ENCODE measurements at places on chromosomes 7 and 10.

- no peak for DNase-seq
These were observed 78.7 kb upstream of the C1GALT1 start for GRCh38 chr7:7103343-7104313.

DNA sequence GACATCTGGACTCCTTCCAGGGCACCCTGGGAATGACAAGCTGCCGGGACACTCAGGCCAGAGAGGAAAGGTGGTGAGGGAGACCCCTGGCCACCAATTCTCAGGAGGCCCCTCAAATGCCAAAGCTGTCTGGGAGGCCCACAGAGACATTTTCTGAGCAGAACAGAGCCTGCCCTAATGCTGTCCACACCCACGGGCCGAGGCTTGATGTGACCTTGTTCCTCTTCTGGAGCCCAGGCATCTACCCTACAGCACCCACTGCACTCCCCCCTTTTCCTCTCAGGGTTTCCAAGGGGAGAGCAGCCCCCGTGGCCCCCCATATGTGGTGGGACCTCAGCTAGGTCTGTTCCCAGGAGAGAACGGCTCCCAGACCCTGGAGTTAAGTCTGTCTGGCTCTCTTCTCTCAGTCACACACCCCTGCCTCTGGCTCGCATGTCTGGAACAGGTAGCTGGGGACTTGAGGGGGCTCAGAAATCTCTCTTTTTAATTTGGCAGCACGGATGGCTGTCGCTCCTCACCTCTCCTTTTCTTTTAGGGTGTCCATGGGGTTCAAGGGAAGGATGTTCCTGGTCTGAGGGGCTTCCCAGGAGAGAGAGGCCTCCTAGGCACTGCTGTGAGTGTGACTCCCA is 16.8 kb upstream of the VOPP1 start:
- DNase-seq: no peak

GRCh38 chr10:90916392-90917237 is 4.3 kb downstream of the ANKRD1 start:
- DNase-seq: no peak

GRCh38 chr10:104099269-104099668 is 13.6 kb upstream of the COL17A1 start:
- no peak for DNase-seq

GRCh38 chr7:116618338-116619128 is 53.5 kb upstream of the MET start:
- DNase-seq: no peak

- no peak for DNase-seq
These were observed 73.5 kb downstream of the CYTH3 start for GRCh38 chr7:6198689-6199595.

GRCh38 chr10:67527351-67527750 is 168.6 kb downstream of the CTNNA3 start:
- no peak for DNase-seq

GRCh38 chr10:6576326-6576725 is 3.8 kb downstream of the PRKCQ start:
- DNase-seq: no peak

DNA sequence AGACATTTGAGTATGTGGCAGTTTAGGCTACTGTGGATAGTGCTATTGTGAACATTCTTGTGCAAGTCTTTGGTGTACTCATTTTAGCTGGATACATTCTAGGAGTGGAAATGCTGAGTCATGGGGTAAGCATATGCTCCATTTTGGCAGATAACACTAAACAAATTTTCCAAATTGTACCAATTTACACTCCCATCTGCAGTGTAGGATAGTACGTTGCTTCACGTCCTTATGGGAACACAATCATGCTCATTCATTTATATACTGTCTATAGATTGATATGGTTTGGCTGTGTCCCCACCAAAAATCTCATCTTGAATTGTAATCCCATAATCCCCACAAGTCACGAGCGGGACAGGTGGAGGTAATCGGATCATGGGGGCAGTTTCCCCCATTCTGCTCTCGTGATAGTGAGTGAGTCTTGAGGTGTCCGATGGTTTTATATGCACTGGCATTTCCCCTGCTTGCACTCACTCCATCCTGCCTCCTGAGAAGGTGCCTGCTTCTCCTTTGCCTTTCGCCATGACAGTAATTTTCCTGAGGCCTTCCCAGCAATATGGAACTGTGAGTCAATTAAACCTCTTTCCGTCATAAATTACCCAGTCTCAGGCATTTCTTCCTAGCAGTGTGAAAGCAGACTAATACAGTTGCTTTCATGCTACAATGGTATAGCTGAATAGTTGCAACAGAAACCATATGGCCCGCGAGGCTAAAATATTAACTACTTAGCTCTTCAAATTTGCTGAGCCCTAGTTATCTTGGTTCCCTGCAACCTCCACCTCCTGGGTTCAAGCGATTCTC is 25.6 kb downstream of the RNF216 start:
- no peak for DNase-seq

DNA sequence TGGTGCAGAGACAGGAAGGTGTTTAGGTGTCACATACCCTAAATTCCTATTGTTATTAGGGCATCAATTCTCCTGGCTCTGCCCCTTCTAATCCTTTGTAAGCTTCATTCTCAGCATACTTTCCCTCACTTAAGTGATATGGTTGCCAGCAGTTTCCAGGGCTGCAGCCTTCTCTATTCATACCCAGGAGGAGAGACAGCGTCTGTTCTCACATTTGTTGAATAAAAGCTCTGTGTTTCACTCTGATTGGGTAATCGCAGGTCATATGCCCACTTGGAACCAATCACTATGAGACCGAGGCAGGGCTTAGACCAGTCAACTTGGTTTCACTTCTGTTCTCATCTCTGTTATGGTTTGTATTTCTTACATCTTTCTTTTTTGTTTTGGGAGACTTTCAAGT is 109.6 kb upstream of the MTPN start:
- DNase-seq: no peak

DNA sequence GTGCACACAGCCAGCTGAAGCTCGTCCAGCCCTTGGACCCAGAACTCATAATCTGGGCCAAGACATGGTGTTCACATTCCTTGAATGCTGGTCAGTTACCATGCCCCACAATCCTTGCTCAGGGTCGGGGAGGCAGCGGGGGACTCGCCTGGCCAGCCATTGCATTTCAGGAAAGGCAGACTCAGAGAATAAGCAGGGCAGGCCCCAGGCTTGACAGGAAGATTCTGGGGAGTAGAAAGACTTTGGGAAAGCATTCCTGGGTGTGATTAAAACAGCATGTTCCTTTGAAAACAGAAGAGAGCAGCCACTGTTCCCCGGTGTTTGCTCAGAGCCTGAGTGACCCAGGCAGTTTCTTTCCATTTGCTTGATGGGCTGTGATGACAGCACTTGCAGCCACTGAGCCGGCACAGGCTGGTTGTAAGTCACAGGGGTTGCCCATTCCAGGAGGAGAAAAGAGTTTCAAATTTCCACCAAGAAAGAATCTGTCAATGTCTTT is 473.7 kb downstream of the TYW1 start:
- DNase-seq: no peak

DNA sequence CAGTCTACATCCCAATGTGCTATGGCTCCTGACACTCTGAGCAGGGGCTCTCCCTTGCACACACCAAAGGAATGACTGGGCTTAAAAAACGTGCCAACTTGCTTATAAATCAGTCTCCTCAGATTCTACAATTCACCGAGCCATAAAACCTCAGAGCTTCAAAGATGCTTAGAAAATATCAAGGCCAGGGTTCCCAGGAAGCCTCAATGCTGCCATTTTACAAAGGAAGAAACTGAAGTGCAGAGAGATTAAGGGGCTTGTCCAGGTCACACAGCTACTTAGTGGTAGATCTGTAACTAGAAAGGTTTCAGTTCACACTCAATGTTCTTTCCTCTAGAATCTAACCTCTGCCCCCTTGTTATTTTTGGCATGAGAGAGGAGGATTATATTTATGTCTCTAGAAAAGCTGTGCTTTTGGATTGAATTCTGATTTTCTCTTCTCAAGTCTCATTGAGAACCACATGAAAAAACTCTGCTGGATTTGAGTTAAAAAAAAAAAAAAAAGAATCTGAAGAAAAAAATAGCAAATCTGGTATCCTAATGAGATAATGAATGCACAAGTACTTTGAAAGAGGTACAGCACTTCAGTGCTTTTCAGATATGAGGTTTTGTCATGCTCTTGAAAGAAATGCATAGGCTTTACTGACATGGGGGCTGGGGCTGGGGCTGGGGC is 22.3 kb upstream of the TSPAN33 start:
- DNase-seq: no peak

GRCh38 chr10:131555406-131555805 is 243.9 kb upstream of the TCERG1L start:
- no peak for DNase-seq

GRCh38 chr7:945556-946255 is 8.8 kb downstream of the ADAP1 start:
- no peak for DNase-seq

- no peak for DNase-seq
These were observed 122.6 kb downstream of the KMT2C start for GRCh38 chr7:152313217-152313616.

GRCh38 chr7:148500978-148501377 is 89.6 kb upstream of the C7orf33 start:
- DNase-seq: no peak

DNA sequence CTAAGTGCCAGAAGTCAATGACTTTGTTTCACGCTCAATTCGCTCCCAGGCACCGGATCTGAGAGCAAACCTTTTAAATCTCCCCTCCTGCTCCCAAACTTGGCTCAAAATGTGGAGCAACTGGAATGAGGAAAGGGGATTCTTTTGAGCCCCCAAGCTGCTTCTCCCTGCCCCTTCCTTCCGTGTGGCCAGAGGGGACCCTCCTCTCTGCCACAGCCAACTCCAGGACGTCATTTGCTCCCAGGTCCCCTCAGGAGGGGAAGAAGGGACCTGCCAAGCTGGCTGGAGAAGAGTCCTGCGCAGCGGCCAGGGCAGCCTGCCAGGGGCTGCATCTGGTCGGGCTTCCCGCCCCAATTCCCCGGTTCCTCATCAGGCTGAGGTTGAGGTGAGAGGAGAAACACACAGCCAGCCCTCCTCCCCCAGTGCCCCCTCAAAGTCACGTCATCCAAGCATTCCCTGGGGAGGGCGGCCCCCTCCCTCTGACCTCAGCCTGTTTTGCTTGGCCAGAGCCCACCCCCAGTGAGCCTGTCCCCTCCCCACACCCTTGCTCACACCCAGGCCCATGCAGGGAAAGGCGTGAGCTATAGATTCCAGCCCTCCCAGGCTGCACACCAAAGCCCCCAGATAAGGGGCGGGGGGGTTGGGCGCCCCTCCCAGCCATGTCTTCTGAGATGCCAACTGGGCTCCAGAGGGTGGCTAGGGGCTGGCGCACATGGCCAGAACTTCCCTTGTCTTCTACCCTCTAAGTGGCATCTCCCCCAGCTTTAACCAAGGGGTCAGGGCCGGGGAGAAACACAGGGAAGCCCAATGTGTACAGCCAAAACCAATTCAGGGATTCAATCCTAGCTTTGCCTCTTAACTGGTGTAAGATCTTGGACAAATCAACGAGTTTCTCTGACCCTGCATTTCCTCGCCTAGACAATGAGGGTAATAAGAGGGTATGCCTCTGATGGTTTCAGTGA is 35.0 kb downstream of the SH3PXD2A start:
- DNase-seq: no peak

GRCh38 chr10:68796605-68797004 is 30.7 kb upstream of the STOX1 start:
- no peak for DNase-seq

- no peak for DNase-seq
These were observed 202.4 kb upstream of the GRB10 start for GRCh38 chr7:50985096-50985495.

DNA sequence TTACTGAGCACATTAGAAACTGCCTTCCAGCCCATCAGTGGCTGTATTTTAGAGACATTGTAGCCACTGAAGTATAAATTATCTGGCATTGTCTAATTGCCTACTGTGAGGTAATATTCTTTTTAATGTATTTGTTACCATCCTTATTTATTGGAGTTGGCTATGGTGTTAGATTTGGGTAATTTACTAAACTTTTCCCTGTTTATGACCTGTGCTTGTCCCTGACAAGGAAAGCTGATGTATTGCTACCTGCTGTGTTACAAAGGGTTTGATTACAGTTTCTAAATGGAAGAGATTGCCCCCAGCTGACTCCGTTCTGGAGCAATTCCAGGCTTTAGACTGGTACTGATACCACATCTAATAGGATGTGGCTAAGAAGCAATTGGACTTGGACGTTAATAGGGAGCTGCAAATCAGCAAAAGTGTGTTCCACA is 12.3 kb upstream of the ASCC1 start:
- DNase-seq: no peak

DNA sequence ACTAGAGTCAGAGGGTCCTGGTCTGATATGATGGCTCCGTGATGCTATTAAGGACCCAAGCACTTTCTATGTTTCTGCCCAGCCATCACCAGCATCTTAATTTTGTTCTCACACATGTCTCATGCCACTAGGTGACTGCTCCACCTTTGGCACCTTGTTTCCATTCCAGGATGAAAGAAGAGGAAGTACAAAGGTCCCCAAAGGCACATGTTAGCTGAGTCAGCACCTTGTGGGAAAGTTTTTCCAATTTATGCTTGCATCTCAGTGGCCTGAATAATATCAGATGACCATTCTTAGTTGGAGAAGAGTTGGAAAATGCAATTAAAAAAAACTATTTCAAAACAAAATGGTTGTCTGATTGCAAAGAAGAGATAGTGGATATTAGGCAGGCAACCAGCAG is 341.0 kb upstream of the NPSR1 start:
- no peak for DNase-seq

GRCh38 chr7:132935608-132936007 is 146.3 kb downstream of the CHCHD3 start:
- DNase-seq: no peak

DNA sequence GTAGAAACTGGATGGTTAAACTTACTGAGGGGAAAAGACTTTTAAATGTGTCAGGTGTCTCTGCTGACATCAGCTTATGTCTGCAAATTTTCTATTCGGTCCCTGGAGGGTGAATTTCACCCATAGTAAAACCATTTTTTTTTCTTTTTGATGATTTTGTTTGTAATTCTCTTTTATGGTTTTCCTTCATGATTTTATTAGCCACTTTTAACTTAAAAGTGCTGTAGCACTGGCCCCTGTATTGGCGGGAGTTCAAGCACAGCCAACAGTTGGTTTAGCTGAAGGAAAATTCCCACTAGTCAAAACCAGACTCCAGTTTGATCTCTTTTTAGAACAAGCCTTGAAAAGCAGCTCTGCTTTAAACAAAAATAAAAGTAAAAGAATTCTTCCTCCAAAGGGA is 5.0 kb upstream of the ITGA8 start:
- no peak for DNase-seq

- DNase-seq: no peak
These were observed 137.0 kb downstream of the TMEM178B start for GRCh38 chr7:141210862-141211261.

GRCh38 chr7:34091321-34091917 is 186.1 kb downstream of the BMPER start:
- no peak for DNase-seq
